Calu3 (cell line): ENCODE measurements at places on chromosomes 5 and 9. TPM values are rescaled to one million over a fixed set of nuclear protein-coding genes. Genes with fewer than 3 reads are reported as not detected.

The PDCD1LG2 gene
- total RNA-seq, result not detected in 2 replicates

GRCh38 chr9:21570643-21571275 lies 88.6 kb upstream of the IFNE start:
- no peak for DNase-seq

- no peak for DNase-seq
Measured at GRCh38 chr5:159697530-159697929, 218.8 kb upstream of the ADRA1B start.

GRCh38 chr5:79795764-79796398 lies 106.2 kb downstream of the CMYA5 start:
- peak; percentile 82 for DNase-seq

DNA sequence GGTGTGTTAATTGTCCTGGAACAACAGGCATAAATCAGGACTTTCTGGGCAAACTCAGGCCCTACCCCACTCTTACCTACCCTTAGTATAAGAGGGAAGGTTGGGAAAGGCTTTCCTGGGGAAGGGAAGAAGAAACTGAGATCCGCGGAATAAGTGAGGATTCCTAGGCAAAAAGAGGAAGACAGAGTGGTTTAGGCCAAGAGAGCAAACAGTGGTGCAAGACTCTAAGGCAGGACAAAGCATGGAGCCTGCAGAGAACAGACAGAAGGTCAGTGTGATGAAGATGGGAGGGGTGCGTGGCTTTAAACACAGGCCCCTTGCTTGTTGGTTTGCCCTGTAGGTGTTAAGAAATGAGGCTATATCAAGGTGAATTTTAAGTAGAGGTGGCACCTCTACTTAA lies 69.4 kb downstream of the TMC1 start:
- DNase-seq, result no peak
